ENCODE measurements at places on chromosomes 16 and 17.

- no peak for DNase-seq
Observed at GRCh38 chr16:83738923-83739503, 68.8 kb upstream of the HSBP1 start.

- no peak for DNase-seq
Observed at GRCh38 chr17:77304051-77304745, 163.4 kb downstream of the SEC14L1 start.

DNA sequence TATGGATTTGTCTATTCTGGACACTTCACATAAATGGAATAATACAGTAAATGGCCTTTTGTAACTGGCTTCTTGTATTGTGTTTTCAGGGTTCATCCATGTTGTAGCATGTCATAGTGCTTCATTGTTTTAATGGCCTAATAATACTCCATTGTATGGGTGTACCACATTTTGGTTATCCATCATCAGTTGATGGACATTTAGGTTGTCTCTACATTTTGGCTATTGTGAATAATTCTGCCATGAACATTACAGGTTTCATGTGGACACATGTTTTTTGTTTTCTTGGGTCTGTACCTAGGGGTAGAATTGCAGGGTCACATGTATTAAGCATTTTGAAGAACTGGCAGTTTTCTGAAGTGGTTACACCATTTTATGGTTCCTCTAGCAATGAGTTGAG lies 223.5 kb upstream of the CACNG5 start:
- DNase-seq: no peak

- DNase-seq: no peak
Observed at GRCh38 chr17:9074131-9074530, 52.8 kb downstream of the NTN1 start.

DNA sequence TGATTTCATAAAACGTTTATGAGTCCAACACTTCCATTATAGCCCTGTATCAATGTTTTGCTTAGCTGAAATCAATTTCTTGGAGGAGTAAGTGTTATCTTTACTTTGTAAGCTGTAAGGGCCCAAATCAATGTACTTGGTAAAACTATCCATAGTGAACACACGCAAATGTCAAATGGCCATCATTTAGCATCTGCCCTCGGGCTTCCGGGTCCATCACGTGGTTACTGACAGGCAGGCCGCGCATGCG lies 687 bp upstream of the NARF start:
- DNase-seq: no peak

- no peak for DNase-seq
Observed at GRCh38 chr17:48057626-48058025, 9.5 kb downstream of the NFE2L1 start.

DNA sequence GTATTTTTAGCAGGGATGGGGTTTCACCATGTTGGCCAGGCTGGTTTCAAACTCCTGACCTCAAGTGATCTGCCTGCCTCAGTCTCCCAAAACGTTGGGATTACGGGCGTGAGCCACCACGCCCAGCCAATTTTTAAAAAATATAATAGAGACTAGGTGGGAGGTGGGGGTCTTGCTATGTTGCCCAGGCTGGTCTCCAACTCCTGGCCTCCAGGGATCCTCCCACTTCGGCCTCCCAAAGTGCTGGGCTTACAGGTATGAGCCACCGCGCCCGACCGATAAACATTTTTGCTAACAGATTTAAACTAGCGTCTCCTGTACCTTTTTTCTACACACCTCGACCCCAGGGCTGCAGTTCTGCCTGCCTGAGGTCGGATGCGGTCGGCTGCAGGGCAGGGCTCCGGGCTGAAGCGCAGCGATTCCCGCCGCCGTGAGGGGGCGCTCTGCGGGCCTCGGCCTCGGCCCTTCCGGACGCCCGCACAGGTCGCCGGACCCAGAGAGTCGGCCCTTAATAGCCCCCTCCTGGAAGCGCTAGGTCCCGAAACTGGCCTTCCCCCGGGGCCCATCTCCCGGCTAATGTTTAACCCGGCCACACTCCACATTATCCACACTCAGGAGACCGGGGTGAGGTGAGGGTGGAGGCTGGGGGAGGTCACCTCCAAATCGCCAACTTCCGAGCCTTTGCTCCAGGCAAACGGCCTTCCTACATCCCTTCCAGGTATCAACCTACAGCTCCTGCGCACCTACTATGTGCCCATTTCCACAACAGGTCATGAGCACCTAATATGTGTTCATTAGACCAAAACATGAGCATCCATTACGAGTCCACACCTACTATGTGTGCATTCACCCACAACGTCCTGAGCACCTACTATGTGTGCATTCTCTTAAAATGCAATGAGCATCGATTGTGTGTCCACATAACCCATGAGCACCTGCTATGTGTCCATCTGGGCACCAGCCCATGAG lies 2.0 kb upstream of the GLIS2 start:
- no peak for DNase-seq

DNA sequence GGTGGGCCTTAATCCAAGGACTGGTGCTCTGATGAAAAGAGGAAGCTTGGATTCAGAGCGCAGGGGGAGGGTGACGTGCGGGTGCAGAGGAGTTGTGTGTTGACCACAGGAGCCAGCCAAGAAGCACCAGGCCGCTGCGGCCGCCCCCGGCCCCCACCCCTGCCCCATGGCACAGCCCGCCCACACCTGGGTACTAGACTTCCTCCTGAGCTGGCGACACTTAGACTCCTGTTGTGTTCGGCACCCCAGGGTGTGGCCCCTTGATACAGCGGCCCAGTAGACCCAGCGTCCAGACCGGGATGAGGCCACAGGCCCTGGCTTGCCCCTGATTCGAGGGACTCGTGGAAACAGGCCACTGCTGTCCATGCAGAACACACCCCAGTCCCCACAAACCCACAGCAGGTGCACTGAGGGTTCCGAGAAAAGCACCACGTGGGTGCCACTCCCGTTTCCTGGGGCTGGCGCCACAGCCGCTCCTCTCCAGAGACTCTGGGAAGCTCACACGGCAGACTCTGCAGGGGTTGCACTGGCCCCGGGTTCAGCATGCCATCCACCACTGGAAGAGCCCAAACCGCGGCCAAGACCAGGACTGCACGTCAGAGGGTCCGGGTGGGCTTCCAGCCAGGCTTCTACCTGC lies 5.7 kb upstream of the SNAI3 start:
- no peak for DNase-seq
